A549 treated with GW870086 at 1 μM for 4 hours (cell line): ENCODE measurements at places on chromosomes 2 and 18. TPM values are rescaled to one million over a fixed set of nuclear protein-coding genes. Genes with fewer than 3 reads are reported as not detected.

The SPAST gene
- 9.5 to 16.5 TPM (median 14.2 TPM) in 5 replicates for total RNA-seq

The MOGAT1 gene
- total RNA-seq, result not detected in 5 replicates

The KCNE4 gene
- total RNA-seq, result 0.24 to 0.69 TPM (median 0.57 TPM) in 5 replicates

The AKAIN1 gene
- not detected in 5 replicates for total RNA-seq

The RAB6D gene
- 0.05 TPM in 1 of 5 replicates, not detected in the others for total RNA-seq

The PSMA8 gene
- not detected in 5 replicates for total RNA-seq

The TCF23 gene
- not detected in 5 replicates for total RNA-seq
